Nasal cavity respiratory epithelium epithelial cell of viscerocranial mucosa (primary cell): ENCODE measurements at places on chromosomes 13 and 19. TPM values are rescaled to one million over a fixed set of nuclear protein-coding genes. Genes with fewer than 3 reads are reported as not detected.

Gene CLDN10
- 4.2 TPM in 1 of 2 replicates, not detected in the other for total RNA-seq

Gene SPTBN4
- 0.36 and 1.4 TPM in 2 replicates for total RNA-seq

Gene PAK4
- total RNA-seq, result 4.1 and 17.2 TPM in 2 replicates

Gene PRR20E
- not detected in 2 replicates for total RNA-seq

Gene RYR1
- total RNA-seq, result 6.8 and 8.0 TPM in 2 replicates

Gene SPATA13
- 1.7 and 1.9 TPM in 2 replicates for total RNA-seq

Gene SIGLEC12
- not detected in 2 replicates for total RNA-seq

Gene PCDH20
- under 0.01 and 0.07 TPM in 2 replicates for total RNA-seq

Gene TICAM1
- 7.2 and 15.4 TPM in 2 replicates for total RNA-seq

Gene CEACAM19
- total RNA-seq, result 2.4 and 6.3 TPM in 2 replicates

Gene HIF3A
- 0.71 TPM in 1 of 2 replicates, not detected in the other for total RNA-seq

Gene CEACAM5
- 2.4 and 8.3 TPM in 2 replicates for total RNA-seq

Gene TEX101
- total RNA-seq, result not detected in 2 replicates

Gene ZNF430
- total RNA-seq, result 8.2 and 13.0 TPM in 2 replicates
